ENCODE measurements at places on chromosomes 1 and 21.

DNA sequence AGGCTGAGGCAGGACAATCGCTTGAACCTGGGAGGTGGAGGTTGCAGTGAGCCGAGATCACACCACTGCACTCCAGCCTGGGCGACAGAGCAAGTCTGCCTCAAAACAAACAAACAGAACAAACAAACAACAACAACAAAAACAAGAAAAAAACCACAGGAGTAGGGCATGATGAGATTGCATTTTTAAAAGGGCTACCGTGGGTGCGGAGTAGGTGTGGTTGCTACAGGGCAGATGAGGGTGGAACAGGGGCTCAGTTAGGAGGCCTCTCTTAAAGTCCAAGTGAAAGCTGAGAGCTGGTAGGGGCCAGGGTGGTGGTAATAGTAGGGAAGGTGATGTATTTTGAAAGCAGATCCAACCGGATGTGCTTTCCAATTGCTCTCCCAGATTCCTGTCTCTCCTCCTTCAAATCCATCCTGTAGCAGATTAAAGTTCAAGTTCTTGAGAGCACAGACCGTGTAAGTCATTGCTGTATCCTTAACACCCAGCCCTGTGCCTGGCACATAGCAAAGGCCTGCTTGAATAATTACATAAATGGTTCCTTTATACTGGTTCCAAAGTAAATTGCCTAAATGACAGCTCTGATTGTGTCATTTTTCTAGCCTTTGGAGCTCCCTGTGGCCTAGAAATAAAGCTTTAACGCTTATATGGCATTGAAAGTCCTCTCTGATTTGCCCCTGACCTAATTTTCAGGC, 4.2 kb upstream of the LINGO4 start:
- no peak overlapping the region for H3K4me3 ChIP-seq
- DNase-seq: no peak
- no peak overlapping the region for H3K27ac ChIP-seq
- H3K36me3 ChIP-seq: no peaks in the 10 kb centered on the region
- H3K4me1 ChIP-seq: no peaks in the 10 kb centered on the region

DNA sequence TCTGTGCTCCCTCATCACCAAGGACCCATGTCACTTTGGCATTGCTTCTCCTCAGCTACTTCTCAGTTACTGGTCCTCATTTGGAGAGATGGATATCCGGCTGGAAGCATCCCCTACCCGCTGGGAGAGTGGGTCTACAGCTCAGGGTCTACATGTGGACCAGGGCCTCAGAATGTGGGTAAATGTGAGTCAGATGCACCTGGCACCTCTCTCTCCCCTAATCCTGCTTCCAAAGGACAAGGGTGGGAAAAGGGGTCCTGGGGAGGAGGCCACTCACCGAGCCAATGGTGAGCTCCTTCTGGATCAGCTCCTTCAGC, 908 bp downstream of the S100A6 start:
- H3K4me1 ChIP-seq: peaks cover 65% of the 10 kb centered on the region
- no peaks in the 10 kb centered on the region for H3K36me3 ChIP-seq
- peak overlapping the region; percentile 93 for H3K4me3 ChIP-seq
- peak overlapping the region; percentile 99 for H3K27ac ChIP-seq

DNA sequence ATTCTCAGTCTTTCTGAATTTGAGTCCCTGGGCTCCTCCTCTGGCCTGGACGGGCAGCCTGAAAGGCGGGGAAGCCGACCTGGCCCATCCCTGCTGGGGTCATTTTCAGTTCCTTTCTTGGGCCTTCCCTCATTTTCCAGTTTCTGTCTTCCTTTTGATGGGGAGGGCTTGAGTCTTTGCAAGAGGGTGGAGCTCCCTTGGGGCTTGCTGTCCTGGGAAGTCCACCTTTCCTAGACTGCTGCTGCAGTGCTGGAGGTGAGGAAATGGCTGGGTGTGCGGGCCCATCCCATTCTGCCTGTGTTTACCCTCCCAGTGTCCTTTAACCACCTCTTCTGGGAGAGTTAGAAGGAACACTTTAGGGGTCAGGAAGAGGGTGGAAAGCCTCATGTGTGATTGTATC, 40.4 kb upstream of the SYNC start:
- DNase-seq: peak; percentile 85
- no peaks in the 10 kb centered on the region for H3K36me3 ChIP-seq
- peaks cover 28% of the 10 kb centered on the region for H3K4me1 ChIP-seq
- H3K27me3 ChIP-seq: no peaks in the 10 kb centered on the region
- peak overlapping the region; percentile 96 for H3K27ac ChIP-seq

GRCh38 chr1:198297281-198297680, 140.5 kb downstream of the NEK7 start:
- no peak overlapping the region for H3K4me3 ChIP-seq
- no peak for DNase-seq
- H3K36me3 ChIP-seq: no peaks in the 10 kb centered on the region
- H3K4me1 ChIP-seq: no peaks in the 10 kb centered on the region
- no peak overlapping the region for H3K27ac ChIP-seq

DNA sequence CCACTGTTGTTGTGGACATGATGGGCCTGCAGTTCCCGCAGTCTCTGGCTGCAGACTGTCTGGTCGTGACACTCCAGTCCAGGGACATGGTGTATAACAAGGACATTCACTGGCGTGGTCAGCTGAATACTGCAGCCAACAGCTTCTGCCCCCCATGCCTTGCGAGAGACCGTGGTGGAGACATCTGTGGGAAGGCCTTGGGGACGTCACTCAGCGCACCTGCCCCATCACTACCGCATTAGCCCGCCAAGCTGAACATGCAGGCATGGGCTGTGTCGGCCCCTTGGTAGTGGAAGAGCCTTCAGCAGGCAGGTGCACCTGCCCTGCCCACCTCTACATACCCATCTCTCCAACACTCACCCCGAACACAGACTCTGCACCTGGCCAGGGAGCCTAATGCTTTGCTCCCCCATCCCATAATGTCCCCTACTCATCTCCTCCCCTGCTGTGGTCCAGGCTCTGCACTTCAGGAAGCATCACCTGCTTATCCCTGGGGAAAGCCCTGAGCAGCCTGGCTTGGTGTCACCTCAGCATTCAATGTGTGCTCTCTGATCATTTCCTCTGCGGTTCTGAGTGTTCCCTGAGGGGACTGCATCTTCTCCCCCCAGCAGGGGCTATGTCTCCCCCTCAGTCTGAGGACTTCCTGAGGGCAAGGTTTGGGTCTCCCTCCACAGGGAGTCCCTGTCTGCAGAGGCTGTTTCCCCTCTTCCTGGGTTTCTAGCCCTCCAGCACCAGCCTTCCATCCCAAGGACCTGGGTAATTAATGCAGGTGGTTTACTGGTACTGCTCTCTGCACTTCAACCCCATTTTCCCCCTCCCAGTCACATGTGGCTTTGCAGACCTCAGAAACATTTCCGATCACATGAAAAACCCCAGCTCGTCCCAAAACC, 3.2 kb downstream of the PGLYRP4 start:
- DNase-seq: no peak
- H3K36me3 ChIP-seq: no peaks in the 10 kb centered on the region
- H3K27ac ChIP-seq: no peak overlapping the region
- H3K4me3 ChIP-seq: no peak overlapping the region
- no peaks in the 10 kb centered on the region for H3K4me1 ChIP-seq
- H3K27me3 ChIP-seq: peaks cover 14% of the 10 kb centered on the region

GRCh38 chr1:151326619-151327222, 495 bp downstream of the PI4KB start:
- H3K4me1 ChIP-seq: peaks cover 27% of the 10 kb centered on the region
- H3K4me3 ChIP-seq: peak overlapping the region; percentile 90
- H3K27me3 ChIP-seq: no peaks in the 10 kb centered on the region

GRCh38 chr1:69221524-69221923, 346.2 kb upstream of the LRRC7 start:
- no peak overlapping the region for H3K4me3 ChIP-seq
- no peaks in the 10 kb centered on the region for H3K4me1 ChIP-seq
- DNase-seq: no peak
- H3K27me3 ChIP-seq: no peaks in the 10 kb centered on the region

GRCh38 chr1:5913876-5914275, 78.3 kb downstream of the NPHP4 start:
- H3K36me3 ChIP-seq: no peaks in the 10 kb centered on the region
- H3K27me3 ChIP-seq: no peaks in the 10 kb centered on the region
- no peak overlapping the region for H3K27ac ChIP-seq

DNA sequence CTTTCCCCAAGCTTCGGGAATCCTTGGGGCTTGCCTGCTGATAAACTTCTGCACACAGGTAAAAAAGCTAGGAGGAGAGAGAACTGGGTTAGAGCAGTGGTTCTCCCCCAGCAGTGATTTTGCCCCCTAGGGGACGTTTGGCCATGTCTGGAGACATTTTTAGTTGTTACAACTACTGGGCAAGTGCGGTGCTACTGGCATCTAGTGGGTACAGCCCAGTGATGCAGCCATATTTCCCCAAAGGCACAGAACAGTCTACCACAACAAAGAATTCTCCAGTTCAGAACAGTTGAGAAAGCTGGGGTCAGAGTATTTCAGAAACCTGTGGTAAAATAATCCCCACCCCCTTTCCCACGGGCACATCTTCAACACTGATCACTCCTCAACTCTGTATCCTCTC, 41.3 kb downstream of the LRRC71 start:
- no peak for DNase-seq
- H3K4me3 ChIP-seq: no peak overlapping the region
- H3K36me3 ChIP-seq: no peaks in the 10 kb centered on the region
- H3K4me1 ChIP-seq: no peaks in the 10 kb centered on the region

DNA sequence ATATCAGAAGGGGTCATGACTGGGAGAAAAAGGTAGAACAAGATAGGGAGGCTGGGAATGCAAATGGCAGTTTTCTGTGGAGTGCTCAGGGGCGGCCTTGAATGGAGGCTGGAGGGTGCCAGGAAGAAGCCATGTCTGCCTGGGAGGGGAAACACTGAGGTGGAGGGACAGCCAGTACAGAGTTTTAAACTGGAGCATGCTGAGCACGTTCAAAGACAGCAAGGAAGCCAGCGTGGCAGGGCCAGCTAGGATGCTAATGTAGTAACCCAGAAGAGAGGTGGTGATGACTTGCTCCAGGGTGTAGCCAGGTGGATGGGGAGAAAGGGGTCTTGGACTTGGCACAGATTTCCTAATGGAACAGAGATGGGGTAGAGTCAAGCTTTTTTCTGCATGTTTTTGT, 445.8 kb upstream of the VAMP3 start:
- DNase-seq: no peak
- no peaks in the 10 kb centered on the region for H3K27me3 ChIP-seq
- no peak overlapping the region for H3K4me3 ChIP-seq
- H3K4me1 ChIP-seq: no peaks in the 10 kb centered on the region
- H3K36me3 ChIP-seq: no peaks in the 10 kb centered on the region

DNA sequence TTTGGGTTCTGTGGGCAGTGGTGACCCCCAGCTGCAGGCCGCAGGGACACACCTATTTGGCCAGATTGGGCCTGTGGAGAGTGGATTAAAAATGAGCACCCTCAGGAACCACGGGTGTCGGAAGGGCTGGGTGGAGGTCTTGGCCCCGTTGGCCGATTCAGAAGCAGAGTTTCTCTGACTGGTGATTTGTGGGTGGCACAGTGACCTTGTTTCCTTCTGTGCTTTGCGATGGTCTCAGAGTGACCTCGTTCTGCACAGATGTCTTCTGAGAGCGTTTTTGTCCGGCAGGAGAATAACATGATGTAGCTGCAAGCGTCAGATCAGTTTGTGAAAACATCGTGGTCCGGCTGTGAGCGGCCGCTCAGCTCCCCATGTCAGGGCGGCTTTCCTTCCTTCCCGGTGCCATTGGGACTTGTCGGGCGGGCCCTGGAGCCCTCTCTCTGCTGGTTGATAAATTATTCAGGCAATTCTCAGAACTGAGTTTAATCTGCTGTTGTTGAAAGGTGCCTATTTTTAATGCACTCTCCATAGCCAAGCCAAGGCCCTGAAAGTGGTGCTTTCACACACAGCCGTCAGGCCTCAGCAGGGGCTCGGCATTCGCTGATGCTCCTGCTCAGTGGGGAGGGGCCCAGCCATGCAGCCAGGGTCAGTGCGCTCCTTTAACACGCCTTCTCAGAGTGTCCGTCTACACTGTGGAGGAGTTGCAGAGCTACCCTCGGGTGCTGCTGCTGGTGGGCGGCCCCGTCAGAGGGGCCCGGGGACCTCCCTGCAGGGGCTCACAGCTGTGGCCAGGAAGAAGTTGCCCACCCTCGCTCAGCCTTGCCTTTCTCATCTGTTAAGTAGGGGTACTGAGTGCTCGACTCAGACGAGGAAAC, 26.8 kb downstream of the TRPM2 start:
- DNase-seq: no peak
- no peak overlapping the region for H3K27ac ChIP-seq
- H3K4me1 ChIP-seq: no peaks in the 10 kb centered on the region
- H3K27me3 ChIP-seq: no peaks in the 10 kb centered on the region

DNA sequence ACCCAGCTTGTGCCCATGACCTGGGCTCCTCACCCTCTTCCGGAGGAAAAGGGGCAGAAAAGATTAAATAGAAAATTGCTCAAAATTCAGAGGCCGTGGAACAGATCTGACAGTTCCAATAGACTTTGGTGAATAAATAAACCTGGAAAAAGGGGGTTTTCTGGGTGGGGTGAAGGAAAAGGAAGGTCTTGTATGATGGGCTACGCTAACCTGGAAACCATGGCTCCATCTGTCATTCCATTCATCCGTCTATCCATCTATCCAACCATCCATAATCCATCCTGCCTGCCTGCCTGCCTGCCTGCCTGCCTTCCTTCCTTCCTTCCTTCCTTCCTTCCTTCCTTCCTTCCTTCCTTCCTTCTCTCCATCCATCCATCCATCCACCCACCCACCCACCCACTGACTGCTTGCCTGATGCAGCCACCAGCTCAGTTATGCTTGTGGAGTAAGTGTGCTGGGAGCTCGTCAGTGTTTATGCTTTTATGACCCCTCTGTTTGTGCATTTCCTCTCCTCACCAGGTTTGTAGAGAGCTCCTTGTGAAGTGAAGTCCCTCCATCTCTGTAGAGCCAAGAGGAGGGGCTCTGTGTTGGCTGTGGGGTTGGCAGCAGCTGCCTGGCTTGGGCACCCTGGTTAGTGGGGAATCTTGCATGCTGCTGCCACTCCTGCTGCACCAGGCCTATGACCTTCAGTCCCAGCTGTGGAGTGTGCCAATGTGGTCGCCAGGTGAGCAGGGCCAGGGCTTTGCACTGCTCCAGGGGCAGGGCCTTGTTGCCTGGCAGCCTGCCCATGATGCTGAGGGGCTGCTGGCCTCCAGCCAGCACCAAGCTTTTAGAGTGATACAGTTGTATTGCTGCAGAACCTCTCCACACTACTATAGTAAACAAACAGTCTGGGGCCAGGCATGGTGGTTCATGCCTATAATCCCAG, 16.0 kb upstream of the POU3F1 start:
- H3K4me3 ChIP-seq: no peak overlapping the region
- no peak for DNase-seq
- no peaks in the 10 kb centered on the region for H3K36me3 ChIP-seq
- H3K4me1 ChIP-seq: no peaks in the 10 kb centered on the region
- no peak overlapping the region for H3K27ac ChIP-seq
- no peaks in the 10 kb centered on the region for H3K27me3 ChIP-seq

GRCh38 chr1:156608036-156608674, 6.9 kb upstream of the GPATCH4 start:
- DNase-seq: peak; percentile 63
- peaks cover 34% of the 10 kb centered on the region for H3K27me3 ChIP-seq
- H3K27ac ChIP-seq: no peak overlapping the region
- no peak overlapping the region for H3K4me3 ChIP-seq
- H3K4me1 ChIP-seq: peaks cover 3% of the 10 kb centered on the region
